ENCODE measurements at places on chromosomes 7 and 10.

- no peak for DNase-seq
Measured at GRCh38 chr7:91898240-91898992, 17.9 kb upstream of the MTERF1 start.

GRCh38 chr10:104090611-104091010 lies 4.9 kb upstream of the COL17A1 start:
- DNase-seq: no peak

DNA sequence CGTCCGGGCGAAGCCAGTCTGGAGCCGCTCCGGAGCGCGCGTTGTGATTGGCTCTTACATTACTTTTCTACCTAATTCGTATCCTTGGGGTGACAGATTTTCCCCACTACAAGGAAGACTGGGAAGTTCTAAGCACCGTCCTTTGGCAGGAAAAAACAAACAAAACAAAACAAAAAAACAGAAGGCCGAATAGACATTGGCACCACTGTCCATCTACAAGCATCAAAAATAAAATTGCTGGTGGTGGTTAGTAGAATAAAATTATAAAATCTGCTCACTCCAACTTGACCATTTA lies 651 bp upstream of the SKAP2 start:
- no peak for DNase-seq

GRCh38 chr10:50498465-50498864 lies 125.3 kb downstream of the SGMS1 start:
- DNase-seq: no peak

- peak; percentile 2 for DNase-seq
Measured at GRCh38 chr10:8138471-8138870, 84.0 kb downstream of the GATA3 start.

- DNase-seq: no peak
Measured at GRCh38 chr10:35352512-35352911, 16.2 kb downstream of the CCNY start.

GRCh38 chr10:118220346-118220850 lies 121.7 kb downstream of the FAM204A start:
- DNase-seq: no peak

DNA sequence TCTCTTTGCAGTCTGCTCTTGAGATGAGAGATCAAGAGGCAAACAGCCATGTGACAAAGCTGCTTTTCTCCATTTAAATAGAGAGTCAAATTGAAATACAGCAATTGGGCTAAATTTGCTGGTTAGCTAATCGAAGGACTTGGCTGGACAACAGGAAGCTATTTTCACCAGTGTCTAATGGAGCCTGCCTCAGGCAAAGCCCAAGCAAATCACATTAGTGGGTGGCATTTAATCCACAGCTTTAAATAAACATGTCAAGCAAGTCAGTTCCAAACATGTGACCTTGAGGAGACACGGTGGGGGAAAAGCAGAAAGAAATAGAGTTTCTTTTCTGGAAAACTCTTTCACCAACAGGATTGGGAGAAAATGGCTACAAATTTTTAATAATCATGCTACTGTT lies 180.5 kb upstream of the AOAH start:
- DNase-seq: no peak

GRCh38 chr7:155201325-155202087 lies 96.2 kb upstream of the INSIG1 start:
- no peak for DNase-seq

DNA sequence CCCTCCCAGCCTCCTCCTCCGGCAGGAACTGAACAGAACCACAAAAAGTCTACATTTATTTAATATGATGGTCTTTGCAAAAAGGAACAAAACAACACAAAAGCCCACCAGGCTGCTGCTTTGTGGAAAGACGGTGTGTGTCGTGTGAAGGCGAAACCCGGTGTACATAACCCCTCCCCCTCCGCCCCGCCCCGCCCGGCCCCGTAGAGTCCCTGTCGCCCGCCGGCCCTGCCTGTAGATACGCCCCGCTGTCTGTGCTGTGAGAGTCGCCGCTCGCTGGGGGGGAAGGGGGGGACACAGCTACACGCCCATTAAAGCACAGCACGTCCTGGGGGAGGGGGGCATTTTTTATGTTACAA lies 83.3 kb downstream of the PAX2 start:
- DNase-seq: no peak

DNA sequence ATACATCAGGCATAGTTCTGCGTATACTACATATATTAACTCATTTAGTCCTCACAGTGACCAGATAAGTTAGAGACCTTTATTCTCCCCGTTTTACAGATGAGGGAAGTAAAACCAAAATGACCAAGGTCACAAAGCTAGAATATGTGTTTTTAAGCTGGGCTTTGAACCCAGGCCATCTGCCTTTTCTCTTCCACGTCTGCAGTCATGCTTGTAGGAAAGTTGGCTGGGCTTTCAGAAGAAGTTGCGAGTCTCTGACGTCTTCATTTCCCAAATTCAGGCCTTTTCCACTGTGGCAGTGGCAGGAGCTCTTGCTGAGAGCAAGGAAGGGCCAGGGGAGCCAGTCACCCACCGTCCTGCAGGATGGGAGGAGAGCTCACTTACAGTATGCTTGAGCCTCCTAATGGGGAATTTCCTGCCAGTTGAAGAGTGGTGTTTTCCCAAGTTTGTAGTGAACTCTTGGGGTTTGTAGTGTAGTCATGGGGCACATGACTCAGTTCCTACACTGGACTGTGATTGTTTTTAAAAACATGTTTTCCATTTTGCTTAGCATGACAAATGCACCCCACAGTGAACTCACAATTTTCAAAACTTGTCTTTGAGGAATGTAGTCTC lies 34.2 kb downstream of the CYP17A1 start:
- DNase-seq: peak; percentile 93

DNA sequence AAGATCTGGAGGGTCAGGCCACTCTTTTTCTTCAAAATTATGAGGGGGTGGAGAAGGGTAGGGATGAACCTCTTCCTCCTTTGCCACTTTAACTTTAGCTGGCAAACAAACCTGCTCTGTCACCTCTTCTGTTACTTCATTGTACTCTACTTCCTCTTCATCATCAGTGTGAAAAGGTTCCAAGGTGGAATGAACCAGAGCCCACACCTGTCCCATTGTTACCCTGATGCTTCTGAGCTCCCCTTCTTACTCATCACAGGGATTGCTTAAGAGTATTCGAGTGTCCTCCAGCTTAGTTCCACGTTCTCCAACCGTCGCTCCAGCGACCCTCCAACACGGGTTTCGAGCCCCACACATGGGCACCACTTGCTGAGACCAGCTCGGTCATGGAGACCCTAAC lies 5.2 kb downstream of the MRPS24 start:
- DNase-seq: no peak

GRCh38 chr7:114784746-114785145 lies 137.1 kb upstream of the MDFIC start:
- no peak for DNase-seq

DNA sequence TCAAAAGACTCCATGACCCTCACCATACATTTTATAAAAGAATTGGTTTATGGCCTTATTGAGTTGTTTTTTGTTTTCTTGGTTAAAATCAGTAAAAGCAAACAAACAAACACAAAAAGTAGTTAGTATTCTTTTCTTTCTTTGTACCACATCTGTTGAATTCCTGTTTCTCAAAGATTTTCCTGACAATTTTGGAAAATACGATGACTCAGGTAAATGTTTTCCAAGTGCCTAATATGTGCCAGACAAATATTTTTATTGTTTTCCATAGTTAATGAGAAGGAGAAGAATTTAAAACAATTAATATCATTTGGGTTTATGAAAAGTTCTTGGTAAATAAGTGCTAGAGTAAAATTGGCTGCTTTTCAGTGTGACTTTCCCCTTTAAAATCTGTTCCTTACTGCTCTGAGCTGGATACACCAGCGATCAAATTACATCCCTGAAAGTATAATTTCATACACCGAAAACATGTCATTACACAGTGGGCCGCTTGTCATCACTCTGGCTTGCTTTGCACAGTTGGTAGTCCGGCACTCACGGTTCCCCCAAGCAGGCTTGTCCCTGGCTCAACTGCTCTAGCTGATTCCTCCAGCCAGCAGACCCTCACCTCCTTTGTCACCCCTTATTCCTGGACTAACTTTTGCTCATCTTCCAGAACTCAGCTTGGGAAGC lies 80.5 kb downstream of the TBXAS1 start:
- no peak for DNase-seq
